ENCODE measurements at places on chromosomes 7 and 10.
A peak's percentile ranks its signal among the peaks of the same experiment; 100 is the strongest.

- DNase-seq: no peak
Measured at GRCh38 chr10:126663328-126663727, 7.2 kb downstream of the C10orf90 start.

GRCh38 chr10:63707254-63707910 is 186.2 kb downstream of the REEP3 start:
- peak; percentile 7 for DNase-seq

- DNase-seq: no peak
Measured at GRCh38 chr10:116597543-116597942, 6.8 kb downstream of the PNLIPRP1 start.

DNA sequence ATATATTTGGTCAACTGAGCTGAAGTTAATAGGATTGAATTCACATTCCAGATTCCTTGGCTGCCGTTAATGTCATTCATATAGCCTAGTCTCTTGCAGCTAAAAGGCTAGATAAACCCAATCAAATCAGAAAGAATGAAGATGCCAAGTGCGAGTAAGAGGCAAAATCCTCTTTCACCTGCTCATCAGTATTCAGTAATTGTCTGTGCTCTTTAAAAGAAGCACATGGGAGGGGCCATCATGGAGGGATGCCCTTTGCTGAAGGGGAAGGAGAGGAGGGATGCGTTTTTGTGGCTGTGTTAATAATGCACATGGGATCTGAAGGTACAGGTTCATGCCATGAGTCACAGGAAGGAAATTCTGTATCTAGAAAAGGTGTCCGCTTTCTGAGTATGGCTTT is 232.2 kb downstream of the TMEM178B start:
- no peak for DNase-seq

GRCh38 chr7:75621124-75621523 is 117.6 kb downstream of the HIP1 start:
- DNase-seq: no peak

DNA sequence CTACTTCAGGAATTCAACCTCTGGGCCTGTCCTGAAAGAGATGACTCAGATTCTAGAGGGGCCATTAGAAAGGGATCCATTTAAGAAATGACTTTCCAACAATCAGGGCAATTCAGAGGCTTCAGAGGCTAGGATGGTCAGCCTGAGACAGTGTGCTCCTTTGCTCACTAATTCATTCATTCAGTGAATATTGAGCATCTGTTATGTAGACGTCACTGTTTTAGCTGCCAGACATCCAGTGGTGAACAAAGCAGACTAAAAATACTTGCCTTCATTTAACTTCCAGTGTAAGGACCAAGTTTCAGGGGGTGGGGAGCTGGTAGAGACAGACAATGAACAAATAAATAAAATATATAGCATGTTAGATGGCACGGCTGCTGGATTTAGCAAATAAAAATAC is 1.6 kb downstream of the KIAA1217 start:
- DNase-seq: no peak

GRCh38 chr7:18393465-18394118 is 102.0 kb upstream of the HDAC9 start:
- no peak for DNase-seq

DNA sequence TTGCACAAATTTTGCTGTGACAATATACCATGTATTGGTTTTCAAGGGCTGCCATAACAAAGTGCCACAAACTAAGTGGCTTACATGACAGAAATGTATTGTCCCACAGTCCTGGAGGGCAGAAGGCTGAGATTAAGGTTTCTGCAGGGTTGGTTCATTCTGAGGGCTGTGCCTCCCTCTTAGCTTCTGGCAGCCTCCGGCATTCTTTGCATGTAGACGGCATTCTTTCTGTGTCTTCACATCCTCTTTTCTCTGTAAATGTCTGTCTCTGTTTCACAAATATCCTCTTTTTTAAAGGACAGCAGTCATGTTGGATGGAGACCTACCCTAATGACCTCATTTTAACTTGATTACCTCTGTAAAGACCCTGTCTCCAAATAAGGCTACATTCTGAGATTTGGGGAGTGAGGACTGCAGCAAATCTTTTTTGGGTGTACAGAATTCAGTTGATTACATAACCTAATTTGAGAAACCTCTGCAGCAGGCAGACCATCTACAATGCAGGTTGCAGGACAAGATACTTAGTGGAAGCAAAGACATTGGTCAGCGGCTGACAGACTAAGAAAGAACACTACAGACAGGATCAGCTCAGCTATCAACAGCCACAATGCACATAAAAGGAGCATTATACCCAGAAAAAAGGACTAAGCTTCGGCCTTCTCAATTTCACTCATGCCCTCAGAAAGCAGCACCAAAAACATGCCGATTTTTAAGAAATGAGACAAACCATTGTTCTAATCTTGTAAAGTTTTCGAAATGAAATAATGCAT is 84.6 kb upstream of the FAM3C start:
- no peak for DNase-seq

- DNase-seq: no peak
Measured at GRCh38 chr10:116792817-116793216, 50.5 kb upstream of the HSPA12A start.

DNA sequence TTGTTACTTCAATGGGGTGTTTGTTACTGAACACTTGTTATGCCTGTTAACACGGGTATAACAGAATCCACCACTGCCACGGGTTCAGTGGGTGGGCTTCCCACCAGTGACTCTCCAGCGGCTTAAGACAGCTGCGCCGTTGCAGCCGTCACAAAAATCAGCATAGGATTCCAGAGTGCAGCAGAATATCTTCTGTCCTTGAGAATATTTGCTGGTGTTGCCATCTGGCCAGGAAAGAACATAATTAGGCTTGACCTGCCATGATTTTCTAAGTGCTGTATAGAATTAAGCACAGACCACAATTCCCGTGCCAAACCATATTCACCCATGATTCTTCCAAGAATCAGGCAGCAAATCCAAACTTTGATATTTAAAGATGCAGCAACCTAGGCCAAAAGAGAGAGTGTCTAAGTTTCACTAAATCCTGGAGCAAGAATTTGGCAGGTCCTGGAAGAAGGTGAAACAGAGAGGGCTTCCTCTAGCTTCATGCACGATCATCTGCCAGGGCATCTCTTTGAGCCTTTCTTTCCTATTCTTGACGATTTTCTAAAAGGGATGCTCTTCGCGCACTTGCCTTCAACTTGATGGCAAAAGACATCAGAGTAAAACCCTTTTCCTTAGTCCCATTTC is 95.0 kb downstream of the FRMD4A start:
- no peak for DNase-seq

DNA sequence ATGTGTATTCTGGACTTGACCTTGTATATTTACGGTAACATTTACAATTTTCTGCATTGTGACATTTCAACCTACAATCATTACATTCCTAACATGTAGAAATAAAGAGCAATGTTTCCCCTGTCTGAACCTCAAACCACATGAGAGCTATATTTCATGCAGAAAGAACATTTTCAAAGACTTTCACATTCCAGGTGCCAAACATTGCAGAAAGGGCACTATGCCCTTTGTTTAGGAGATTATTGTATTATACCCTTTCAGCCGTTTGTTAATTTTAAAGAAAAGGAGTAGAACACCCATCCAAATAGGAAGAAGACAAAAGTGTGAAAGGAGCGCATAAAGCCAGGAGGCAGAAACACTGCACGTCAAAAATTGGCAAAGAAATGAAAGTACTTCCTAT is 260.4 kb downstream of the RELN start:
- no peak for DNase-seq

DNA sequence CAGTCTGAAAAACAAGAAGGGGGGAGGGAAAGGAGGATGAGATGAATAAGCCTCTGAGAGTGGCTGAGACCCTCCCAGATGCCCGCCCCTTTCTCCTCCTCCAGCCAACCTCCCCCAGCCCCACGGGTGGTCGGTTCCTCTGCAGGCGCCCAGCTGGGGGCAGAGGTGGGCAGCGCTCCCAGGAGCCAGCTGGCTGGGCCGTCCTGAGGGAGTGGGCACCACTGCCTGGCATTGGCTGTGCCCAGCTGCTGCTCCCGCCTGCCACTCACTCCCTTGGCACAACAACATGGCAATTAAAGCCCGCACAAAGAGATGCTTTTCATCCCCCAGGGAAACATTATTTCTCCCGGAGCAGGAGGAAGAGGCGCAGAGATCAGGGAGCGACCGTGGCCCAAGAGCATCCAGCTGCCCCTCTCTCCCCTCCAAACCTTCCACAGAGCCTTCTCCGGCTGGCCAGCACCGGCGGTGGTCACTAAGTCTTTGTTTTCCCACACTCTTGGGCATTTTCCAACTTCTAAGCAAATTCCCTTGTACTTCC is 107.2 kb downstream of the SPDYE5 start:
- DNase-seq: no peak

- DNase-seq: no peak
Measured at GRCh38 chr10:7171825-7172224, 239.0 kb downstream of the SFMBT2 start.

- no peak for DNase-seq
Measured at GRCh38 chr7:111954474-111955381, 251.5 kb downstream of the DOCK4 start.

DNA sequence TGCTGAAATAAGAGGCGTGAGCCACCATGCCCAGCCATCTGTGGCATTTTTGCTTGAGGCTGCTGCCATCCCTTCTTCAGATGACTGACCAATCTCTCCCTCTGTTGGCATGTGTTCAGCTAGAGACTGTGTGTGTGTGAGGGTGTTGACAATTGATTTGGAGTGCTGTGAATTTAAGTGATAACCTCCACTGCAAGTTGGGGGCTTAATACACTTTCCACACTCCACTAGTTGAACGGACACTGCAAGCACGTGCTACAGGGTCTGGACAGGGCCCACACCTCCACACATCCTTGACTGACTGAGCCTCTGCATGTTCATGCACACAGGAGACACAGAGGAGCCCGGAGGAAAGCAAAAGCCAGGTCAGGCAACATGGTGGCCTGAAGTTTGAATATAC is 51.3 kb downstream of the BRAF start:
- DNase-seq: no peak

- no peak for DNase-seq
Measured at GRCh38 chr7:51079494-51079893, 237.1 kb downstream of the COBL start.

- peak; percentile 19 for DNase-seq
Measured at GRCh38 chr10:70537398-70538194, 59.0 kb downstream of the PALD1 start.

Measured in CD4-positive, alpha-beta T cell treated with Interleukin-6 for 4 hours (primary cell).